Thoracic aorta (tissue), 2 donors: ENCODE measurements at places on chromosomes 11 and 22. TPM values are rescaled to one million over a fixed set of nuclear protein-coding genes. Genes with fewer than 3 reads are reported as not detected.

DNA sequence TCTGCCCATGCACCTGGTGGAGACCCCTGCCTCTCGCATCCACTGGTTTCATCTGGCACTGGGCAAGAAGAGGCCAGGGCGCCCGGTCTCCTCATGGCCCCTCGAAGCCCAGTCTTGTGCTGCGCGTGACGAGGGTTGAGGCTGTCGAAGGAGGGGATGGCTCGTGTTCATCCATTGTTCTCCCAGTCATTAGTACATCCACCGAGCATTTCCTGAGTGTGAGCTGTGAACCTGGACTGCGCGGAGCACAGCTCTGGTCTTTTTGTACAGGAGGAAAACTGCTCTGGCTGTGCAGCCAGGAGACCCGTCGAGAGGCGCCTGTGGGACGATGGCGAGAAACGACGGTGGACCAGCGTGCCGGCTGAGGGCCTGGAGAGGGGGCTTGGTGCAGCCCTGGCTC lies 6.8 kb downstream of the CACNA1I start:
- no peak for DNase-seq
- no peaks in the 10 kb centered on the region for H3K27me3 ChIP-seq
- no peak overlapping the region for H3K27ac ChIP-seq
- no peaks in the 10 kb centered on the region for H3K36me3 ChIP-seq
- no peak overlapping the region for H3K4me3 ChIP-seq

GRCh38 chr11:71253794-71254193 lies 1.4 kb upstream of the SHANK2 start:
- H3K27me3 ChIP-seq: peaks cover 5% of the 10 kb centered on the region
- peaks cover 29% of the 10 kb centered on the region for H3K4me1 ChIP-seq
- no peak overlapping the region for H3K27ac ChIP-seq

ACP2 gene
- total RNA-seq: 59.7 TPM

DNA sequence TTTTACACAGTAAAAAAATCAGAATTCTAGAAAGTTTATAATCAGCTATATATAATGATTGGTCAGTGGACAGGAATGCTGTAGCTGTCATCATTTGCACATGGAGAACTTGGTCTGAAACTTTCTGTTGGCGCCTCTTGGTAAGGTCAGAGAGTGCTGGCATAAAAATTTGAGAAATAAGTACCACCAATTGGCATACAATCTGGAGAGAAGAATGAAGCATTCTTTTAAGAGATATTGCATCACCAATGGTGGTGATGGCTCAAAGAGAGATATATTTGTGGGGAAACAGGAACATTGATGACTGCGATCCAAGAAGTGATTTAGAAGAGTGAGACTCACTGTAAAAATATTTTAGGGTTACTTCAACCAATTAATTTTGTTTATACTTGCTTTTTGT lies 19.8 kb upstream of the OOSP1 start:
- no peaks in the 10 kb centered on the region for H3K4me1 ChIP-seq
- DNase-seq: no peak
- H3K27me3 ChIP-seq: no peaks in the 10 kb centered on the region

DNA sequence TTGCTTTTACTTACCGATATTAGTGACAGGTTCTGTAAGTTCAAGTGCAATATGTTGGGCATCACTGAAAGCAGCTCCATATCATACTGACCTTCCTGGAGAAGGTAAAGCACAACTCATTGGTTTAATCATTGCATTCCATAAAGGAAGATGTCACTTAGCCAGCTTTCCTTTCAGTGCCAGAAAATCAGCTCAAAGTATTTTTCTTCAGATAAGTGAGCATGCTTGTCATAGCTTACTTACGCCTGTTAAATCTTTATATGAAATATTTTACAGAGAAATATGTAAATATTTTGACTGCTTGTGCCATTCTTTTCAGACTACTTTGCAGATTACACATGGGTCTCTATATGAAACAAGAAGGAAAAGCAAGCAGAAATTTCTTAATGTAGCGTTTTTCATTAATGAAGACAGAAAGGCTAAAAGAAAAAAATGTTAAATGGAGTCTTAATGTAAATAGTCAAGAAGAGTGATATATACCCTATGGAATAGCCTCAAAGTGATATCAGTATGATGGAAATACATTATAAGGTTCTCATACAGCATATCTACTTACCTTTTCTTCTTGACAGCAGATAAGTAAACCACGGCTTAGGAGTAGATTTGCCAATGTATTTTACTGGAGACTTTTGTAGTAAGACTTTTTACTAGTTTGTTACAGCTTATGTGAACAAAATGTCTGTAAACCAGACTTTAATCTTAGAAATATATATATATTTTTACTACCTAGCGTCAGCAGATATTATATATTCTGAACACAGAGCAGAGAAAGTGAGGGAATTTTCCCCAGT lies 649.7 kb downstream of the METTL15 start:
- no peak overlapping the region for H3K4me3 ChIP-seq
- H3K27ac ChIP-seq: peak overlapping the region; percentile 28
- DNase-seq: no peak

DNA sequence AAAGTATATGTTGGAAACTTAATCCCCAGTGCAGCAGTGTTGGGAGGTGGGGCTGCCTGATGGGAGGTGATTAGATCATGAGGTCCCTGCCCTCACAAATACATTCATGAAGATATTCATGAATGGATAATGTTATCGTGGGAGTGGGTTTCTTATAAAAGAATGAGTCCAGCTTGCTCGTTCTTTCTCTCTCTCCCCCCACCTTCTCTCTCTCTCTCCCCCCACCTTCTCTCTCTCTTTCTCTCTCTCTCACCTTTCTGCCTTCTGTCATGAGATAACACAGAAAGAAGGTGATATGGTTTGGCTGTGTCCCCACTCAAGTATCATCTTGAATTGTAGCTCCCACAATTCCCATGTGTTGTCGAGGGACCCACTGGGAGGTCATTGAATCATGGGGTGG lies 66.7 kb upstream of the NUP50 start:
- H3K27ac ChIP-seq: no peak overlapping the region
- no peaks in the 10 kb centered on the region for H3K36me3 ChIP-seq
- H3K4me1 ChIP-seq: no peaks in the 10 kb centered on the region
- no peak for DNase-seq

DNA sequence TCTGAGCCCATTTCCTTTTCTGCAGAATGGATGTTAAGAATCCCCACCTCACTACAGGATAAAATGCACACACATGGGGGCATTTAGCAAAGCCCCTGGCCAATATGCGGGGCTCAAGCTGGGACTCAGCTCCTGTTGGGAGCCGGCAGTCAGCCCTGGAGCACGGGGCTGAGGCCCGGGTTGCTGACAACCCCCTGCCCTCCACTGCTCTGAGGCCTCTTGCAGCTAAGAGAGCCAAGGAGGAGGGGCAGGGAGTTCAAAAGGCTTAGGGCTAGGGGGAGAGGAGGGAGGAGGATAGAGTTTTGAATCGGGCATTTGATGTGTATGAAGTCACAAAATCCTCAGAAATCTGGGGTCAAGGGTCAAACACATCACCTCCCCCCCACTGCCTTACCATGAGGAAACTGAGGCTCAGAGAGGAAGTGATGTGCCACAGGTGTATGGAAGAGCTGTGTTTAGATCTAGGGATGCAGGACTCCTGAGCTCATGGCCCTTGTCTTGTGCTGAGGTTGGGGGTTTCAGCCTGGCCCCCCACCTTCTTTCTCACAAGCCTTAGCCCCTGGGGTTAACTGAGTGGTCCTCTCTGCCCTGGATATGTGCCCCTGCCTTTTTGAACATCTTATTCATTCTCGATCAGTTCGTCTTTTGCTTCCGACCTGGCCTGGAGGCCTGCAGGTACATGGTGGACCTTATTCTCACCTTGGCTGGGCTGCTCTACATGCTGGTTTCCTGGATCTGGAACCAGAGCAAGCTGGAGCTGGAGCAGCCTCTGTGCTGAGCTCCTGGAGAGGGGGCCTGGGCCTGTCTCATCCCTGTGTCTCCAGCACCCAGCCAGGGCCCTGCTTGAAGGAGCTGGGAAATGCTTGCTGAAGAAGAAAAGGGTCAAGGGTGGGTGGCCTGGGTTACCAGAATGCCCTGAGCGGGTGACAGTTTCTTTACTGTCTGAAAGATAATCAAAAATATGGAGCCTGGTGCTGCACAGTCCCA lies 80.3 kb downstream of the LRRC32 start:
- no peaks in the 10 kb centered on the region for H3K4me1 ChIP-seq
- no peak overlapping the region for H3K4me3 ChIP-seq
- no peaks in the 10 kb centered on the region for H3K36me3 ChIP-seq
- no peaks in the 10 kb centered on the region for H3K27me3 ChIP-seq

DNA sequence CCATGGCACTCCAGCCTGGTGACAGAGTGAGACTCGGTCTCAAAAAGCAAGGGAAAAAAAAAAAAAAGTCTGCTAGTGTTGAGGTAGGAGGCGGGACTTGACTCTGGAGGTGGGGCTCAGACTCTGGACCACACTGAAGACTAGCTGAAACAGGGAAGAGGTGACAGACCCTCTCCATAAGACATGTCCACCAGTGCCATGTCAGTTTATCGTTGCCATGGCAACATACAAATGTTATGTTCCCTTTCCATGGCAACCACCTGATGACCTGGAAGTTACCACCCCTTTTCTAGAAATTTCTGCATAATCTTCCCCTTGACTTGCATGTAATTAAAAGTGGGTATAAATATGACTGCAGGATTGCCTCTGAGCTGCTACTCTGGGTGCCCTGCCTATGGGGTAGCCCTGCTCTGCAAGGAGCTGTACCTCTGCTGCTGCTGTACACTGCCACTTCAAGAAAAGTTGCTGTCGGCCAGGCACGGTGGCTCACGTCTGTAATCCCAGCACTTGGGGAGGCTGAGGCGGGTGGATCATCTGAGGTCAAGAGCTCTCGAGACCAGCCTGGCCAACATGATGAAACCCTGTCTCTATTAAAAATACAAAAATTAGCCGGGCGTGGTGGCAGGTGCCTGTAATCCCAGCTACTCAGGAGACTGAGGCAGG lies 55.1 kb downstream of the KIAA1671 start:
- H3K36me3 ChIP-seq: no peaks in the 10 kb centered on the region
- H3K4me3 ChIP-seq: no peak overlapping the region

- H3K36me3 ChIP-seq: no peaks in the 10 kb centered on the region
- no peak for DNase-seq
- no peak overlapping the region for H3K4me3 ChIP-seq
- no peaks in the 10 kb centered on the region for H3K4me1 ChIP-seq
- H3K27ac ChIP-seq: no peak overlapping the region
These were observed 24.4 kb upstream of the PHF21B start for GRCh38 chr22:45034156-45034555.

GRCh38 chr11:124751391-124751740 lies 689 bp downstream of the VSIG2 start:
- H3K27me3 ChIP-seq: no peaks in the 10 kb centered on the region
- H3K27ac ChIP-seq: no peak overlapping the region
- DNase-seq: no peak

OVOL1 gene
- total RNA-seq: 0.27 TPM

OR51I1 gene
- not detected for total RNA-seq

IFITM10 gene
- total RNA-seq: 28.6 TPM

FXYD6 gene
- 17.8 TPM for total RNA-seq

INSC gene
- total RNA-seq: not detected

DNA sequence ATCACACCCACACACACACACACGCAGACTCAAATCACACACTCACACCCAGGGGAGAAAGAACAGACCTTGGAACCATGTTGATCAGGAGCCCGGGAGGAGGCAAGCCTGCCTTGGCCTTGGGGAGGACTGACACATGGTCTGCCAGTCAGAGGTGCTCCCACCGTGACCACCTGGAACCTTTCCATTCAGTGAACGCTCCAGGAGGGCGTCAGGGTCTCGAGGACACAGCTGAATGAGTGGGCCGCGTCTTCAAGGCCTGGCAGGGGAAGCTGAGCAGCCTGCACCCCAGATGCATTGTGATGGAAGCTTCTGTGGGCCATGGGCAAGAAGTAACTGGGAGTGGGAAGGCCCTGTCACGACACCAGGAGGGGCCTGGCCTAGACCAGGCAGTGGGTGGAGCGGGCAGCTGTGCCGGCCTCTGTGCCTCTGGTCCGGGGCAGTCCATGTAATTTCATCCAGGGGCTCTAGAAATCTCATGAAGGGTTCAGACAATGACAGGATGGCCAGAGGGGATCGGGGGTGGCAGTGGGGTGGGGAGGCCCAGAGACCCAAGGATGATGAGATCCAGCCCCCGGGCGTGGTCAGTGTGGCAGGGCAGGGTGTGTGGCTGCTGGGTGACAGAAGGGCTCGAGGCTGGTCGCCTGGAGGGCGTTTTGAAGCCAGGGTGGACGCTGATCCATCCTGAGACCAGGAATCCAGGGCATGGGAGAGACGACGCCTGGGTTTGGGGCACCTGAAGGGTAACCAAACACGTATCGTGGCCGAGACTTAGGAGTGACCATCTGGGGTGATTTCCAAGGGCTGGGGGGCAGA lies 53.7 kb downstream of the IGF2 start:
- DNase-seq: no peak
- no peaks in the 10 kb centered on the region for H3K36me3 ChIP-seq
- no peak overlapping the region for H3K4me3 ChIP-seq
- no peak overlapping the region for H3K27ac ChIP-seq

KRTAP5-1 gene
- total RNA-seq: not detected

ARHGAP42 gene
- 5.6 TPM for total RNA-seq

DNA sequence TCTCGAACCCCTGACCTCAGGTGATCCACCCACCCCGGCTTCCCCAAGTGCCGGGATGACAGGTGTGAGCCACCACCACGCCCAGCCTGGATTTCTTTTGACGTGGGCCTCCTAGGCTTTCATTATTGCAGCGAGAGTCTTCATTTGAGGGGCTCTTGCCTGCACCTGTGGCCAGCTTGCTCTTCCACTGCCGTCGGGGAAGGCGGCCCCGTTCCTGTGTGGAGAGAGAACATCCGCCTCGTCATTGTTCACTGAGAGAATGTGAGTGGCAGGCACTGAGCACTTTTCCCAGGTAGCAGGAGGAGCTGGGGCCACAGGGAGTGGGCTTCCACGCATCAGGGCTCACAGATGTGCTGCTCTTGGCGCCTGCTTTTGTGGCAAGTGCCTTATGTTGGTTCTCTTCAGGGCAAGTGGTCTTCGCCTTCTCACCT lies 365.0 kb downstream of the TBC1D22A start:
- H3K4me3 ChIP-seq: no peak overlapping the region
- no peak overlapping the region for H3K27ac ChIP-seq
- H3K4me1 ChIP-seq: no peaks in the 10 kb centered on the region

DNA sequence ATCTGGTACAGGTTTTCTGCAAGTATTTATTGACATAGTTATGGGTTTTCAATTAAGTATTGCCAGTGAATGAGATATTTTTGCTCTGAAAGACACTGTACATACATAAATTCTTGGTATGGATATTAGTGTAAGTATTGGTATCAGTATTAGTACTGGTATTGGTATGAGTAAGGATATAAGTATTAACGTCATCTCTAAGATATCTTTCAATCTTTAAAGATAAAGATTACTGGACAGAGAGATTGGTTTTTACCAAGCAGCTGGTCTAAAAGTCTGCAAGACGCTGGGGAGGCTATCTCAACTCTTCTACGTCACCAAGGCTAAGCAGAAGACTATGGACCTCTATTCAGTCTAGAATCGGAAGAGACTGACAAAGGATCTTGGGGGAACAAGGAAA lies 234.5 kb downstream of the NXPE2 start:
- H3K36me3 ChIP-seq: no peaks in the 10 kb centered on the region
- H3K27me3 ChIP-seq: no peaks in the 10 kb centered on the region
- no peak for DNase-seq
- no peak overlapping the region for H3K4me3 ChIP-seq
